CD4-positive, alpha-beta T cell treated with Interferon gamma for 1 hour (primary cell): ENCODE measurements at places on chromosomes 7 and 10.

DNA sequence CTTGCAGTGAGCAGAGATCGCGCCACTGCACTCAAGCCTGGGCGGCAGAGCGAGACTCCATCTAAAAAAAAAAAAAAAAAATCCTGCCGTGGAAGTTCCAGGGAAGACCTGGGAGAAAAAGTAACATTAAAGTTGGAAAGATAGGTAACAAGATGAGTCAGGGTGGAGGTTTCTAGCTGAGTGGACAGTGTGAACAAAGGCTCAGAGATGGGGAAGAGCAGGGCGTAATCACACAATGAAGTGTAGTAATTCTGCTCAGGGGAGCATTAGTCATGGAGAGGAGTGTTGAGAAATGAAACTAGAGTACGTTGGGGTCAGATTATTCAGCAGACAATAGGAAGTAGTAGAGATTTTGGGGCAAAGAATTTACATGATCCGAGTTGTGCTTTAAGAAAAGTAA lies 21.6 kb upstream of the WASL start:
- DNase-seq = peak; percentile 25

DNA sequence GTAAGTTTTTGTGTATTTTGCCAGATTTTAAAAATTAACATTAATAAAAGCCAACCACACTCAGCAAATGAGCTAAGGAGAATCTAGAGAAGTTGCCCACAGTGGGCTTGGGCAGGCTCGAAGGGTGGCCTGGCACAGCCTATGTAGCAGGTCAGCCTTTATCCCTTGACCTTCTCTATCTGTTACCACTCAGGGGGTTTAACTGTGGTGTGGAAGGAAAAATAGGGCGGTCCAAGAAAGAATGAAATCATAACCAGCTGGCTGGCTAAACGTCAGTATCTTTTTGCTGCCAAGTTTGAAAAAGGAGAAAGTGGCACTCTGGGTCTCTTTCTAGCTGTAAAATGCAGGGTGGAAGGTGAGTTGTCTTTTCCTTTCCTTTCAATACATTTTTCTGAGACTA lies 130.3 kb upstream of the ASAH2 start:
- no peak for DNase-seq

DNA sequence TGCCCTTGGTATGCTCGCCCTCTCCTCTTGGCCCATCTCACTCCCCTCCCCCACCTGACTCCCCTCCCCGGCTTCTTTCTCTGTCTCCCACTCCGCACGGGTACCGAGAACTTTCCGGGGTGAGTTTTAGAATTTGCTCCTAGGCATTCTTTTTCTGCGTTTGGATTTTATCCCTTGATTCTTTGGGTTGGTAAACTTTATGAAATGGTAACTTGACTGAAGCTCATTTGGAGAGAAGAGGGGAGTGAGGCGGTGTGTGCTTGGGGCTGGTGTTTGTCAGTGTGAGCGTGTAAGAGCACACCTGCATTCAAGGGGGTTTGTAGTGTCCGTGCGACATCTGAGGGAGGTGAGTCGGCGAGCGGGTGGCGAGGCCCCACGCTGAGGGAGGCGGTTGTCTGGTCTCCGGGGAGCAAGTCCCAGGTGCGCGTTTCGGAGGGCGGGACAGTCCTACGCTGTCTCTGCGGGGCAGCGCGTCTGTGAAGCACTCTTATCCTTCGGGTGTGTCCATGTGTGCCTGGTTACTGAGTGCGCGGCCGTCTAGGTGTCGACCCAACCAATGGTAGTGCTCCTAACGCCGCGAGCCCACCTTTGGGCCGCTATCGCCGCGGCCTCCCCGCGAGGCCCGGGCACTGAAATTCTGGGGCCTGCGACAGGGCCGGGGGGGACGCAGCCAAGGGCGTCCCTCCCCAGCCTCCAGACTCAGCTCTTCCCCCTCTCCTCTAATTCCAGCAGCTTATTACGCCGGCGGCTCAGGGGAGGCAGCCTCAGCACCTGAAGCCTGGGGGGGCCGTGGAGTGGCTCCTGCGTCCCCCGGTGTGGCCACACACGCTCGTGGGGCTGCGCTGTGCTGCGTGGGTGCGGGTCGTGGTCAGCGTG lies 2.6 kb upstream of the ZNF503 start:
- DNase-seq = no peak

- no peak for DNase-seq
Measured at GRCh38 chr10:34547291-34547690, 267.8 kb downstream of the PARD3 start.

DNA sequence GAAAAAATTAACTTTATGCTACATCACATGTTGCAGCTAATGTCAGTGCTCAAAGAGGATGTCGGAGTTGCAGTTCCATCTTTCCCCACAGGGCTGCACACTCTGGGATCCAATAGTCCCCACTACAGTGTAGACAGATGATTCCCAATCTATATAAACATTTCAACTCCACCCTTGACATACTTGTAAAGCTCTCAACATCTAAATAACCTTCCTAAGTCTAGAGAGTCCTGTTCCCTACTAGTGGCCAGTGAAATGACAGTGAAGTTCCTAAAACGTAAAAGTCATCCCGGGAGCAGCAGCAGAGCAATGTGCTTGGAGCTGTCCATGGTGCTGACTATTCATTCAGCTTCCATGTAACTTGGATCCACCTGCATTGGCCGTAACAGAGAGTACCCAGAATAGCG lies 145.1 kb downstream of the GRM8 start:
- no peak for DNase-seq

DNA sequence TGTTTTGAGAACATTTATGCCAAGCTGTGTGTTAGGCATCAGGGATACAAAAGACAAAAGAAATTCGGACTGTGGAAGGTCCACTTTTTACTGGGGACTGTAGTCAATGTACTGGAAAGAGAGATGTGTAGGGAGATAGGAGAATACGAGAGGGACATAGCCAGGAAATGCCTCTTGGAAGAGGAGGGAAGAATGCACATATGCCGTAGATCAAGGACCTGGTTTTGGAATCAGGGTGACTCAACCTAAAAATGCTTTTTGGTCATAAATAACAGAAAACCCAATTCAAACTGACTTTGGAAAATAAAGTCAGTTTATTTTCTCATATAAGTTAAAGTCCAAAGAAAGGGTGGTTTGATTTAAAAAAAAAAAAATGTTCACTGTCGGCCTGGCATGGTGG lies 140.3 kb upstream of the TCF7L2 start:
- DNase-seq = no peak

DNA sequence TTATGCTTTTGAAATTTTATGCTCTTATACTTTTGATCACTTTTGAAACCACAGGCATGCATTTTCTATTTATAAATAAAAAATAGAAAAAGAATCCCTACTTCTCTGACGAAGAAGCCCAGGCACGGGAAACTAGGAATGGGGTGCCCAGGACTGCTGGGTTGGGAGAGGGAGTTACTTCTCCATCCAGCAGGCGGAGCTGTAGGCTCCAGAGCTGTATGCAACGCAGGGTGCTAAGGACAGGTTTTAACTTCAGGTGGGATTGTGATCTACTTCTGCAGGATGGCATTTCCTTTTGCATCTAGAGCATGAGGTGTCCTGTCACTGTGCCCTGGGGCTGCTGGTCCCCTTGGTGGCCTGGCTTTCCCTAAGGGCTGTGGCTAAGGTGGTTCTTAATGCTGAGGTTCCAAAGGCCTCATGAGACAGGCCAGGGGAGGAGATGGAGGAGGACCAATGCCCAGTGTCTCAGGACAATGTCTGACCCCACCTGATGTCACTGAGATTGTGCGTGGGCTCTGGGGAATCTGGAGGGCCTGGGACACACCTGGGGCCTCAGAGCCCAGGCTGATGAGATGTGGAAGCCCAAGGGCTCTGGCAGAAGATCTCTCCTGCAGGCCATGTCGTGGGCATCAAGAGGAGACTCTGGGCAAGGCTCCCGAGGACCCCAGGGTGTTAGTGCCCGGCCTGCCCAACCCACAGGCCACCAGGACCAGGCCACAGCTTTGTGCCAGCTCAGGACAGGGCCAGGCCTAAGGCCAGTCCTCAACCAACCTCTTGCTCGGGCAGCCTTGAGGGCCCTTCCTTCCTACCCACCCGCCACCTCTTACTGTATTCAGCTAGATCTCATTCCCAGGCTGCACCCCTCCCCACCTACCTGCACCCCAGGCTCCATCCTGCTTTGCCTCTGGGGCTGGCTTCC lies 507 bp downstream of the CCDC201 start:
- no peak for DNase-seq

DNA sequence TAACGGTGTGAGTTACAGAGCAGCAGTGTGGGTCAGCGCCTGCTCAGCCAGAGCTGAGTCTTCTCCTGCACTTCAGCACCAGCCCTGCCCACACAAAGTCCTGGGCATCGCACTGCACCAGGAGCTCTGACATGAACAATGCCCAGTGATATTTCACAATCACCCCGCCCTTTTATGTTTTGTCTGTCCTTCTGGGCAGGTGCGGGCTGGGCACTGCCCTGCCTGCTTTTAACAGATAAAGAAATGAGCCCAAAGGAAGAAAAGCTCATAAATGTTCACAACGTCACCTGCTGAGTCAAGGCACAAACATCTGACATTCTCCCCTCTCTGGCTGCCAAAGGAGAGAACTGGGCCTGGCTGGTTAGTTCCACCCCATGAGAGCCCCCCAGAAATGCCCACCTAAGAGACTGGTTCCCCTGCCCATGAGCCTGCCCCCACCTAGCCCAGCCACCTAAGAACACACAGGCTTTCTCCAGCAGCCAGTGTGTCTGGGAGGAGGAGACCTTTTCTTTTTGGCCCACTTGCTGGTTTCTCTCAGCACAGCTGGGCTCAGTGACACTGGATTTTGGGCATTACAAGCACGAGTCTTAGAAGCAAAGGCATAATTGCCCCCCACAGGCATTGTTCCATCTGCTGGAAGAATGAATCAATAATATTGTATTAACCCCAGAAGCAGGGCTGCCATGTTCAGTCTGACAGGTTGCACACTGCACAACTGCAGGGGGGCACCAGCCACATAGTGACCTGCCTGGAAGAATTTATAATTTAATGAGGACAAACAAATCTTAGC lies 22.3 kb downstream of the CALML3 start:
- DNase-seq = no peak

GRCh38 chr10:49419005-49419404 lies 23.1 kb upstream of the DRGX start:
- DNase-seq = no peak

DNA sequence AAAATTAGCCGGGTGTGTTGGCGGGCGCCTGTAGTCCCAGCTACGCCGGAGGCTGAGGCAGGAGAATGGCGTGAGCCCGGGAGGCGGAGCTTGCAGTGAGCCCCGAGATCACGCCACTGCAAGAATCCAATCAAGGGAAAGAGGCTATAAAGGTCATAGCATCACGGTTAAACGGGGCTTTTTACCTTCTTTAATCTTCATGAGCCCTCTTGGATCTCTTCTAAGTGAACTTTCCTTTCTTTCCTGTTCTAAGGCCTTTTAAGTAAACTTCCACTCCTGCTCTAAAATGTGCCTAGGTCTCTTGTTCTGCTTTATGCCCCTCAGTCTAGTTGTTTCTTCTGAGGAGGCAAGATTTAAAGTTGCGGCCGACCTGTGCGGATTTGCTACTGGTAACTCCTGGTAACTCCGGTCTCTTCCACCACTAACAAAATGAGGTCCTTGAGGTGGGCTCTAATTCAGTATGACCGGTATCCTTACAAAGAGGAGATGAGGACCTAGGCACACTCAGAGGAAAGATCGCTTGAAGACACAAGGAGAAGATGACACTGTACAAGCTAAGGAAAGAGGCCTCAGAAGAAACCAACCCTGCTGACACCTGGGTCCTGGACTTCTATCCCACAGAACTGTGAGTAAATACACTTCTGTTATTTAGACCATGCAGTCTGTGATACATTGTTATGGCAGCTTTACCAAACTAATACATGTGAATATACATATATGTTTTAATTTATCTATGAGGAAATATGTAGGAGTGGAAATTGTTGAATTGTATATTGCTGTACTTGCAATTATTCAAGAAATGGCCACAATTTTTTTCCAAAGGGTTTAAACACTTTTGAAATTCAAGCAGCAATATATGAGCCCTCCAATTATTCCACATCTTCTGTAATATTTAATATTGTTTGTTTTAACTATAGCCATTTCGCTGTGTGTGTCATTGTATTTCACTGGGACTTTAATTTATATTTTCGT lies 331.5 kb upstream of the CNTNAP2 start:
- DNase-seq = no peak

GRCh38 chr7:138245216-138245615 lies 169.0 kb downstream of the AKR1D1 start:
- no peak for DNase-seq

GRCh38 chr7:80699045-80699638 lies 60.7 kb downstream of the CD36 start:
- no peak for DNase-seq

DNA sequence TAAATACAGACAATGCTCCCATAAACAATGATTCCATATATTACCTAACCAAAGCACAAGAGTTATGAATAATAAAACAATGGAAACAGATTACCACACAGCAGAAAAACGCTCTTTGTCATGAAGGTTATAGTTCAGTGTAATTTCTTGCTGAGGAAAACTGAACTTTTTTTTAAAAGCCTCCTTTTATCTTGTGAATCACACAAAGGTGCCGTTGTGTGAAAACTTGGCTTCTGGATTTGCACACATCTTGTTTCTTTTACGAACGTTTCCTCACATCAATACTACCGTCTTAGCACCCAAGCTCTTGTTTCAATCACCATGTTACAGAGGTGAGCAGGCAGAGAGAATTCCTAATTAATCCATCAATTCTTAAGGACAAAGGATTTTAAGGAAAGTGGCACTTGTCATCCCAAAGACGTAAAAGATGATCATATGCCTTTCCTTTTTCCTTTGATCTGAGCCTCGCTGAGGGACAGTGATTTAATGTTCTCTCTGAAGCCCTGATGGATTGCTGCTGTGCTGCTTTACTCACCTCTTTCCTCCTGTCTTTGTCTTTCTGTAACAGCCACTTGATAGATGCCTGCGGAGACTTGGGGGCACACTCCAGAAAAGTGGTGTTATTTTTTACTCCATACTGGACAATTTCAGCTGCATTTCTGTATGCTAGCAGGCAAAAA lies 110.1 kb downstream of the CD36 start:
- no peak for DNase-seq

- DNase-seq = no peak
Measured at GRCh38 chr7:121186746-121187145, 142.1 kb upstream of the WNT16 start.

DNA sequence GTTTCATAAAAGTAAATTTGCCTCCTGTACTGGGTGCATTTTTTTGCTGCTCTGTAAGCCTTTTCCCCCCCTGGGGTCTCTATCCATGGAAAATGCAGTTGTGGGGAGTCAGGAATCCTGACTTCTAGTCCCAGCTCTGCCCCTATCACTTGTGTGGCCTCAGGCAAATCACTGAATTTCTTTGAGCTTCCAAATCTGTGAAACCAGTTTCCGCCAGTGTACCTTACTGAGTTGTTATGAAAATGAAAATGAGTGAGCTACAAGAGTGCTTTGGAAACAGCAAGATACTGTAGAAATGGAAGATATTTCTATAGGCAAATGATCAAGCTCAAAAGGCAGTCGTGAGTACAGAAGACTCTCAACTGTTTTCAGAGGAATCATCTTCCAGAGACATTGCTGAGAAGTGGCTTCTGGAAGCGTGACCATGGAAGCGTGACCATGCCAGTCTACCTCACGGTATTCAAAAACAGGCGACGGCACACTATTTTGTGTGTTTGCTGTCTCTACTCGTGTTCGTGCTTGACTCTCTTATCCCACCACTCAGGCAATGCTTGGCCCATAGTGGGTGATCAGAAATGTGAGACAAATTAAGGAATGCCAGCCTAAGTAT lies 107.4 kb downstream of the ATXN7L1 start:
- DNase-seq = no peak
